ENCODE measurements at places on chromosomes 11 and 22.

- no peak for DNase-seq
Observed at GRCh38 chr22:45469281-45470073, 33.2 kb upstream of the FBLN1 start.

GRCh38 chr11:108961095-108961494 lies 296.2 kb downstream of the DDX10 start:
- DNase-seq = no peak

- no peak for DNase-seq
Observed at GRCh38 chr22:29336751-29337490, 21.4 kb upstream of the RASL10A start.

- no peak for DNase-seq
Observed at GRCh38 chr11:8838248-8838647, 72.7 kb upstream of the AKIP1 start.

DNA sequence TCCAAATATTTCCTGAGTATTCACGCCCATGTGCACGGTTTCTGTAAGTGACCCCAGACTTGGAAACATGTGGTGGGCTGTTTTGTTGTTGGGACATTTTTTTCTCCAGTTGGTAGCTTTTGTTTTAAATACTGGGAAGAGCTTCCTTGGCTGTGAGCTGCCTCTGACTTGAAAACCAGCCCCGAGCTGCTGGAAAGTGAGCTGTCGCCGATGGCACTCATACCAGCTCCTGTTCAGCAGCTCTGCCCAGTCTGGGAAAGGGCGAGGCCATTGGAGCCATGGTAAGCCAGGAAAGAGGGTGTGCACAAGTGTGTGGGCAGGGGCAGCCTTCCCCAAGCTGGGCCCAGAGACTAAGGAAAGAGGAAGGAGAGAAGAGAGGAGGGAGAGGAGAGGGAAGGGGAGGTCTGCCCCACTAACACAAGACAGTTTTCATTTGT lies 3.2 kb upstream of the FLI1 start:
- DNase-seq = no peak

DNA sequence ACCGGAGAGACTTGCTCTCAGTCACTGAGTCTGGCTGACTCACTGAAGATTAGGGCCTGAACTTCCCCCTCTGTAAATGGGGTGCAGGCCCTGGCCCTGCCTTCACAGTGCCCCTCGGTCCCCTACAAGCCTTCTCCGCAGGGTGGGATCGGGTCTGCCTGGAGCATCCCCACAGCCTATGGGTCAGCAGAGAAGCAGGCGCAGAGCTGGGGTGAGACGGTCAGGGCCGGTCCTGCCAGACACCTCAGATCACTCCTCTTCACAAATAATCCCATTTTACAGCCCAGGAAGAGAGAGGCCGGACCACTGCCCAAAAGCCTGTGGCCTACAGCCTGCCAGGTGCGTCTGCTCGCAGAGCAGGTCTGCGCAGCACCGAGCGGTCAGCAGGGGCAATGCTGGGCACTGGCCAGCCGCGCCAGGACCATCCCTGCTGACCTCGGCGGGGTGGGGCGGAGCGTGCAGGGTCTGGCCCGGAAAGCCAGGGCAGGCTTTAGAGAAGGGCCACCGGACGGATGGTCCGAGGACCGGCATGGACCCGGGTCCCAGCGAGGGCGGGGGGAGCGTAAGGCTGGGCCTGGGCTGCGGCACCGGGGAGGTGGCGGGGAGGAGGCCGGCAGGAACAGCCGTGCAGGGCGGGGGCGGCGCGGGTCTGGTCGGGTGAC lies 522 bp upstream of the SEPTIN5 start:
- DNase-seq = no peak

GRCh38 chr22:49179886-49180682 lies 647.6 kb downstream of the BRD1 start:
- DNase-seq = no peak

DNA sequence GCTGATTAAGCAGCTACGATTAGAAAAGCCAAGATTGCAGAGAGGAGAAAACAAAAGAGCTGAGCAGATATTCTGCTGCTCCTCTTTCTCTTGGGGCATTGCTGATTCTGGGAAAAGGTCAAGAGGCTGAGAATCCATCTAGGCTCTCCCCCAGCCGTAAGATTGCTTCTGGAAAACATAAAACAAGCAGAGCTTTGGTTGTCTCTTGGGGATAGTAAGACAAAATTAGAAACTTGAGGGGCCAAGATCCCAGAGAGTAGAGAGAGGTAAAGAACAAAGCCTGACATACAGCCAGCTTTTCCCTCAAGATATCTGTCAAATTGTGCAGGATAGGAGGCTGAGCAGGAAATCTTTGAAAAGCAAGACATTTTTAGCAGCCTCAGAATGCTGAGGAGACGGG lies 158.2 kb downstream of the TTC28 start:
- DNase-seq = no peak

GRCh38 chr11:67268962-67269268 lies 2.6 kb downstream of the GRK2 start:
- DNase-seq = no peak

GRCh38 chr11:60786811-60787567 lies 1.9 kb downstream of the MS4A10 start:
- DNase-seq = no peak

- DNase-seq = no peak
Observed at GRCh38 chr11:112858289-112859023, 102.8 kb upstream of the NCAM1 start.

GRCh38 chr22:37740455-37741311 lies 43.8 kb downstream of the TRIOBP start:
- no peak for DNase-seq

- no peak for DNase-seq
Observed at GRCh38 chr22:19740586-19740985, 17.2 kb downstream of the GP1BB start.

DNA sequence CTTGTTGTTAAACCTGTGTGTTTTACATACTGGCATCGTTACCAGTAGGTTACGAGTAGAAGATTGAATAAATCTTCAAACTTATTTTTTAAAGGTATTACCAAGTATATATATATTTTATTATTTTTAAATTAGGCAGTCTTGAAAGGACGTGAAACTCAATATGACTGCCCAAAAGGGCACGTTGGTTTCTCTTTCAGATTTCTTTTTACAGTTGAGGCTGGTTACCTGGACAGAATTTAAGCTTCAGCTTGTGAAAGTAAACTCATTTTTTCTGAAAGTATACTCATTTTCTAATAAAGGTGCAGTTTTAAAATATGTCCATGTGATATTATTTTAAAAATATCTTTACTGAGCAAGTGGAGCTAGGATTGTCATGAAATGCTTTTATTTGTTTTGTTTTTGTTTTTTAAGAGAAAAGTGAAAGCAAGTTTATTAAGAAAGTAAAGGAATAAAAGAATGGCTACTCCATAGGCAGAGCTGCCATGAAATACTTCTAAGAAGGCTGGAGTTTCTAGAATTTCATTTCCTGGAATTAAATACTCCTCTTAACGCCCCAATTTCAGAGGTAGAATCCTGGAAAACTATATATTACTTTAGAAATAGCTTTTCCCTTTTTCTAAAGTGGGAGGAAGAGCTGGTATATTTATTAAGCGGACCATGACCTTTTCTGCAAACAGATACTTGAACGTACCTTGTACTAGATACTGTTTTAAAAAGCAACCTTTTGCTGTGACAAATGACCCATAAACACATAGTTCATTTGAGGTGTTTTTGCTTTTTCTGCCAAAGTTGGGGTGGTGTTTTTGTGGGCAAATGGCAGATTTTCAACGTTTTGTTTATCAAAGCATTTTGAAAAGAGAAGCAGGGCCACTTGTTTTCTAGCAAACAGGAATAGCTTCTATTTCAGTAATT lies 1.9 kb downstream of the FBXO7 start:
- DNase-seq = no peak

GRCh38 chr11:15810525-15810924 lies 545.8 kb downstream of the SOX6 start:
- DNase-seq = no peak

GRCh38 chr22:32693102-32693501 lies 108.4 kb upstream of the TIMP3 start:
- DNase-seq = no peak

- no peak for DNase-seq
Observed at GRCh38 chr11:67345920-67346819, 7.2 kb downstream of the POLD4 start.

DNA sequence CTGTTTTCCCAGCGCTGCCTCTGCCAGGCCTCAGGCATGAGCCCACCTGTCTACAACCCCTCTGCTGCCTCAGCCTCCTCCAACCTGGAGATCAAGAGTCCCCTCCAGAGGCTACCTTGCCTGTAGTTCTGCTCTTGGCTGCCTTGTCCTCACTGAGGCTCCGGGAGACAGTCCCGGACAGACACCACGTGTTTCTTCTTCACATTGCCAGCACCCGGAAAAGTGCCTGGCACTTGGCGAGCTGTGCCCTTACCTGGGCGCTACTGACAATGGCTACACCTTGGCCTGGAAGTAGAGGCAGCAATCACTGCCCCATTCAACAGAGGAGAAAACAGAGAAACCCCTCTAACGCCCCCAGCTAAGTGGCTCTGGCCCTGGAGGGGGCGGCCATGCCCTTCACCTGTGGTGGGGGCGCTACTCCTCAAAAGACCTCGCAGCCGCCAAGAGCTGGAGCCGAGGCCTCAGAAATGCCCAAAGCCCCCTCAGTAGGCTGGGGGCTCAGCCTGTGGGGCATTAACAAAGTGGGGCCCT lies 3.0 kb upstream of the NAP1L4 start:
- DNase-seq = no peak

DNA sequence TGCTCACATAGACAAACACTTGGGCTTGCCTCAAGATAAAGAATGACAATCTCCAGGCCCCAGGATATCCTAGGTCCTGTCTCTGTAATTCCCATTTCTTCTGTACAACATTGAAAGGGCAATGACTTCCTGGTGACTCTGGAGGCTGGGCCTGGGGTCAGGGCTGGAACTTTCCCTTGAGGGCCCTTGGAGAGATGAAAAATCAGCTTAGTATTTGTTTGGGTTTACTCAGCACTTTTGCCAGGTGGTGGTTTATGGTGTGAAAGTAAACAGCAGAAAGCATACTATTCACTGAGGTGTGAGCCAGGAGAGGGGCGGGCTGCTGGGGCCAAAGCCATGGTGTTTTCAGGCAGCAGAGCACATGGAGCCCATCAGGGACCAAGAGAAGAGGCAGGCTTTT lies 214.7 kb upstream of the NARS2 start:
- no peak for DNase-seq

DNA sequence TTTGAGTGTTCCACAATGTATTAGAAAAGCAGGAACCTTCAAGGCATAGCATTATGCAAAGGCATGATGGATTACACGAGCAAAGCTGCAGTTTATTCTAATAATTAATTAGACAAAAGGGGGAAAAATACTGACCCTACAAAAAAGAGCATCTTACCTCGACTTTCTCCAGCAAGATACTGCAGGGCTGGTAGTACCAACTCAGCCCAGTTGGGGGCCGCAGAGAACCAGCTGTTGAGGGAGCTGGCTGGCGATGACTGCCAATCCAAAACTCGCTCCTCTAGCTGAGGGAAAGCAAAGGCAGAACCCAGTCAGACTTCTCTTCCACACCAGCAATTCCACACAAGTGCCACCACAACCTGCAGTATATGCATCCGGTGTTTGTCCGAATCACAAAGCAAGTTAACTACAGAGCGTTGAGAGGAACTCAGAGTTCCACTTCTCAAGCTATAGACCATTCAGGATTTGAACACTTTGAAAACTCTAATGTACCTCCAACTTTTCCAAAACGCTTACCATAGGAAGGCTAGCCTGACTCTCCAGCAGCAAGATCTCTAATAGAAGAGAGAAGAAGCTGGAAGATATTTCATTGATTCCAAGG lies 13.7 kb downstream of the NFRKB start:
- DNase-seq = peak; percentile 35

GRCh38 chr11:117462183-117462863 lies 134.7 kb downstream of the CEP164 start:
- no peak for DNase-seq
